HFFc6 (cell line): ENCODE measurements at places on chromosomes 7 and 10.

- no peak for DNase-seq
Observed at GRCh38 chr10:77978360-77978759, 51.0 kb downstream of the POLR3A start.

DNA sequence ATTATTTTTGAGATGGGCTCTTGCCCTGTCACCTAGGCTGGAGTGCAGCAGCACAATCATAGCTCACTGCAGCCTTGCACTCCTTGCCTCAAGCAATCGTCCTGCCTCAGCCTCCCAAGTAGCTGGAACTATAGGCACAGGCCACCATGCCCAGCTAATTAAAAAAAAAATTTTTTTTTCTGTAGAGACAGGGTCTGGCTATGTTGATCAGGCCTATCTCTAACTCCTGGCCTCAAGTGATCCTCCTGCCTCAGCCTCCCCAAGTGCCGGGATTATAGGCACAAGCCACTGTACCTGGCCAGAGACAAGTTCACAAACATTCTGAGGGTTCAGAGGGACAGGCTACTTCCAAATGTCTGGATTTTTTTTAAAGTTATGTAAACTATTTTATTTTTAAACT is 32.1 kb upstream of the PURB start:
- no peak for DNase-seq

GRCh38 chr10:108275895-108276685 is 1111.6 kb upstream of the SORCS1 start:
- DNase-seq = no peak

DNA sequence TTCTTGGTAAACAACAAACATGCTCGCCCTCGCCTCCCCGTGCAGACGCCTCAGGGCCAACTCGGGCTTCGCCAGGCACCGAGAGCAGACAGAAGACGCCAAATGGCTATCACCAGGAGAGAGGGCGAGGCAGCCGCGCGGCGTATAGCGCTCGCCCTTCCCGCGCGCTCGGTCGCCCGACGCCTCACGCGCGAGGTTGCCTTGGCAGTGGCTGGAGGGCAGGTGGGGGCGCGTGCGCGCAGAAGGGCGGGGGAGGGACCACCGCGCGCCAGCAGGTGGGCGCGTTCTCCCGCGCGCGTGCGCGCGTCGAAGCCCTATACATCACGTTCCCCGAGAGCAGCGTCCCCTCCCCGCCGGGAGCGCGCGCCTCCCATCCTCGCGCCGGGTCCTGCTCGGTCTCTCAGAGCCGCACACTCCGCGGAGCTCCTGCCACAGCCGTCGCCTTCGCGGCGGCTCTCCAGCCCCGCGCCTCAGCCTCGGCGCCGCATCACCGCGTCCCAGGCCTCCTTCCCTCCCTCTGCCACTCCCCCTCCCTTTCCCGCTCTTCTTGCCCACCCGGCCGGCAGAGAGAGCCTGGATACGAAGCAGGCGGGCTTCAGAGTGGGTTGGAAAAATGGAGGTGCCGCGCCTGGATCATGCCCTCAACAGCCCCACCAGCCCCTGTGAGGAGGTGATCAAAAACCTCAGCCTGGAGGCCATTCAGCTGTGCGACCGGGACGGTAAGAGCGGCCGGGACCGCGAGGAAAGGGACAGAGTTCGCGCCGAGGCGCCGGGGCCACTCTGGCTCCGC is at the start of gene PHYHIPL:
TSS of gene PHYHIPL (plus strand) at position 403 of the 790 bp plus-strand sequence. CDS start at position 614, 211 bp downstream.
- no peak for DNase-seq

DNA sequence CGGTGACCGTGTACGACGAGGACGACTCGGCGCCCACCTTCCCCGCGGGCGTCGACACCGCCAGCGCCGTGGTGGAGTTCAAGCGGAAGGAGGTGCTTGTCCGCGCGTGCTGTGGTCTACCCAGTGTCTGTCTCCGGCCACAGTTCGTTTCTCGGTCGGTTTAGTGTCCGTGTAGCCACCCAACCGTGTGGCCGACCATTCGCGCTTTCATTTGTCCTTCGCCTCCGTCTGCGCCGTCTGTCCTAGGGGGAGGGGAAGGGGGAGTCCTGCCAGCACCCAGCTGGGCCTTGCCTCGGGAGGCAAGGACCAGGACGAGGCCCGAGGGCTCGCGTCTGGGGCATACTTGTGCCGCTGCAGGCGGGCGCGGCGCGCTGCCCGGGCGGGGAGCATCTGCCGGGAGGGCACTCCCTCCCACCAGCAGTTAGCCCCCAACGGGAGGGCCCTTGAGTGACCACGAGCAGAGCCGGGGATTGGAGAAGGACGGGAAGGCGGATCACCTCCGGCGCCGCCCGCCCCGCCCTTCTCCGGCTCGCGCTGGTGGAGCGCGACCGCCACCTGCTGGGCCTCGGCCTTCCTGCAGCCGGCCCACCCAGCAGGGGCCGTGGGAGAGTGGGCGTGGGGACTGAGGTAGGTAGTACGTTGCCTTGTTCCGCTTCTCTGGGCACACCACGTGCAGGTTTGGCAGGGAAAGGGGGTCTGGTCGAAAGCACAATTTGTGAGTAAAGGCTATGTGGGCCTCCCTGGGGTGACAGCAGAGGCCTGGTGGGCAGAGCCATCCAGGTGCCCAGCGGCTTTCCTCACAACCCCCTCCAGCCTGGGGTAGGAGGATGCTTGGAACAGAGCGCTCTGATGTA is 28.5 kb downstream of the RET start:
- peak; percentile 63 for DNase-seq

- no peak for DNase-seq
Observed at GRCh38 chr10:120555842-120556532, 99.0 kb downstream of the PLPP4 start.

DNA sequence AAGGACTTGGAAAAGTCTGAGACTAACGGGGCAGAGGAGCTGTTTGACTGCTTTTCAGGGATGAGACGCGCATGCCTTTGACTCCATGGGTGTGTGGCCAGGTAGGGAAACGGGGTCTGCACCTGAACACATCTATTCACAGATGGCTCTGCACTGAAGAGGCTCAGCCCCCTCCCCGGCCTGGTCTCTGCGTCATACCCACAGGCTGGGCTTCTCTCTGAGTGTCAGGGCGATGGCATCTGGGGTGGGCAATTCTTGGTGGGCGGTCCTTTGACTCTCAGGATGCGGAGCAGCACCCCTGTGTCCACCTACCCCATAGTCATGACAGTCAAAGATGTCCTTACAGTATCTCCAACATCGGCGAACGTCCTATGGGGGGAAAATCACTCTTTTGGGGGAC is 23.0 kb downstream of the PFKP start:
- DNase-seq = no peak

DNA sequence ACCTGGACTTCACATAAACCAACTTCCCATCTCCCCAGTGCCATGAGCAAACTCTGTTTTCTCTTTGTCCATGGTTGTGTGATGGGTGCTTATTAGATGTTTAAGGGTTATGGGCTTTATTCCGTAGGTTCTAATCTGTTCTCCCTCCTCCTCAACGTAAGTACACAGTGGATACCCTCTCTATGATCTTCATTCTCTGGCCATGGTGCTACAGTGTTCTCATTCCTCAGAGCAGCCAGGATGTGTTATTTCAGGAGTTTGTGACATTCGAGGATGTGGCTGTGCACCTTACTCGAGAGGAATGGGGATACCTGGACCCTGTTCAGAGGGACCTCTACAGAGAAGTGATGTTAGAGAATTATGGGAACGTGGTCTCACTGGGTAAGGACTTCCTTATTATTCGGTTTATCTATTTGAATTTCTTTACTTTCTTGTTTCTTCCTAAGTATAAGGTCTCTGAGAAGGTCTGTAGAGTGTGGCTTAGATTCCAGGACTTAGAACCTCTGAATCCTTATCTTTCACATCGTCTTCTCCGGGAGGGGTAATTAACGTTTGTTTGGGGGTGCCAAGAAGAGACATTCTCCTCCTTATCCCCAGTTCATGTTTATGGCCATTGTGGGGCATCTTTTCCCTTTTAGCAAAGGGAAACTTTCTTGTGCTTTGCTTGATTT is 3.8 kb downstream of the ZNF655 start:
- DNase-seq = peak; percentile 11

DNA sequence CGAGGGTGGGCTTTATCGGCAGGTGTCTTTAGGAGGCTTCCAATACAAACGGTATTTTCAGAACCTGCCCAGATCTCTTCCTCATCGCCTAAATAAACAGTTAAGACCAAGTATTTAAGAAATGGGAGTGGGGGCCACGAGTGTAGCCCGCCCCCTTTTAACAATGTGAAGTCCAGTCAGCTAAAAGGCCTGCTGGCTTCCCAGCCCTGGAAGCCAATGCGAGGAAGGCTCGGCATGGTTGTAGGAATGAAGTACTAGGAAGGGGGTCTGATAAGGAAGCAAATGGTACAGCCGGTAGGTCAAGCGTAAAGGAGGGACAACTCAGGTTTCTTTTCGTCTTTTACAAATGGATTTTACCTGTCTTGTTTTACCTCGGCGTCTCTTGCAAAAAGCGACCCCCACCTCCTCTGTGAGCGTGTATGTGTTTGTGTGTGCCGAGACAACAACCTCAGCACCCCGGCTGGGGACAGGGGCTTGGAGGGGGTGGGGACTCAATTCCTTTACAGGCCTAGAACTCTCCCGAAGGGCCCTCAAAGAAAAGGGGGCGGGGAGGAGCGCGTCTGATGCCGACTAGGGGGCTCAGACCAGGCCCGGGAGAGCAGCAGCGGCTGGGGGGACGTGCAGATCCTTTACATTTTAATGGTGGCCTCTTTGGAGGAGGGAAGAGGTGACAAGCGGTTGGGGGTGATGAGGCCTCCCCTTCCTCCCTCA is 147.6 kb downstream of the GPR85 start:
- DNase-seq = no peak

DNA sequence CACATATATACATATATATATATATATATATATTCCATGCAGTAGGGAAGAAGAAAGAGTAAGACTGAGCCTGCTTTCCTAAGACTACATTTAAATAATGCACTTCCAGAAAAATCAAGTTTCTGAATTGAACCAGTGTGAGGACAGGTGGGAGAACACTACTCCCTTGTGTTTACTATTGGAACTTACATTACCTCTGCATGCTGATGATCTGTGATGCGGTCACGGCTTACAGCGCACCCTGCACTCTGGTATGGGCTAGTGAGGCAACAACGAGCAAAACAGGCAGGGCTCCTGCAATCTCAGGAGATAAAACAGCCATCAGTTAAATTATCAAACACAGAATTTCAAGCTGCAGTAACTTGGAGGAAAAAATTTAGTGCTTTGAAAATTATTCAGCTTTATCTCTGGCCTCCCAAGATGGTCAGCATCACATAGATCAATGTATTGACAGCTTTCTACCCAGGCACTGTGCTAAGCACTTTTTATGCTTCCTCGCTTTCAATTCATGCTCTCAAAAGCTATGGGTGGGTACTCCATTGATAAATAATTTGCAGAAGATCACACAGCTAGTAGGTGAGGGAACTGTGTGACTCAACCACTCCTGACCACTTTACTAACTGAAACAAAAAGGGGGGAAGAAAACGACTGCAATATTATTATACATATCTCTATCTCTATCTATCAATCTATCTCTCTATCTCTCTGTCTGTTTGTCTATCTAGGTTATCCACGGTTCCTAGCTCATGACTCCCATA is 20.5 kb upstream of the SLC16A12 start:
- peak; percentile 16 for DNase-seq

- DNase-seq = no peak
Observed at GRCh38 chr10:30773501-30773900, 143.9 kb upstream of the LYZL2 start.

- DNase-seq = no peak
Observed at GRCh38 chr10:117568334-117568733, 25.8 kb downstream of the EMX2 start.

GRCh38 chr7:44958645-44959344 is 20.0 kb downstream of the MYO1G start:
- no peak for DNase-seq

GRCh38 chr10:30818854-30819253 is 189.3 kb upstream of the LYZL2 start:
- no peak for DNase-seq

- DNase-seq = no peak
Observed at GRCh38 chr7:139767561-139767982, 10.2 kb downstream of the HIPK2 start.

- DNase-seq = no peak
Observed at GRCh38 chr10:116761883-116762282, 19.5 kb upstream of the HSPA12A start.

DNA sequence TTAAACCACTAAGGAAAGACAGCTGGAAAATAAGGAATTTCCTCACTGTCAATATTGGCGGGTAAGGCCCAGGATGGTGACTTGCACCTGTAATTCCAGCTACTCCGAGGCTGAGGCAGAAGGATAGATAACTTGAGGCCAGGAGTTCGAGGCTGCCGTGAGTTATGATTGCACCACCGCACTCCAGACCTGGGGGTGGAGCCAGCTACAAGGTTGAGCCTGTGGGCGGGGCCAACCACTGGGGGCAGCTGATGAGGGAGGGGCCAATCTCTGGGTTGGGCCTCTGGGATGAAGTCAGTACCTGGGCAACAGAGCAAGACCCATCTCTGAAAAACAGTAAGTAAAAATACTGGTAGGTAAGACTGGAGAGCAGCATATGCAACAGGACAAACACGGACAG is 80.1 kb upstream of the ADO start:
- no peak for DNase-seq

GRCh38 chr10:62087329-62087728 is 181.3 kb downstream of the RTKN2 start:
- no peak for DNase-seq

DNA sequence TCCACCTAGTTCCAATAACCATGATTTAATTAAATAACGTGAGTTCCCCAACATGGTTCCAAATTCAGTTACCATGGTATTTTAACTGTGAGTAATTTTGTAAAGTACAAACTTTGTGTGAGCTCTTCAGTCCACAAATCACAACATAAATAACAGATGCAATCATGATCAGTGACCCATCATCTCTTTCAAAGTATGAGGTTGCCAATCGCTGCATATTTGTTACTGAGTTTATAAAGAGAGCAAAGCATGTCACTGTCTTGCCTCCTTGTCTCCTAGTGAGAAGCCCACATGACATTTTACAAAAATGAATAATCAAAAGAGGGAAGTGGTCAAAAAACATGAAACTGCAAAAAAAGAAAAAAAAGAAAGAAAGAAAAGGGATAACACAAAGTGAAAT is 69.1 kb upstream of the PDSS1 start:
- DNase-seq = no peak

DNA sequence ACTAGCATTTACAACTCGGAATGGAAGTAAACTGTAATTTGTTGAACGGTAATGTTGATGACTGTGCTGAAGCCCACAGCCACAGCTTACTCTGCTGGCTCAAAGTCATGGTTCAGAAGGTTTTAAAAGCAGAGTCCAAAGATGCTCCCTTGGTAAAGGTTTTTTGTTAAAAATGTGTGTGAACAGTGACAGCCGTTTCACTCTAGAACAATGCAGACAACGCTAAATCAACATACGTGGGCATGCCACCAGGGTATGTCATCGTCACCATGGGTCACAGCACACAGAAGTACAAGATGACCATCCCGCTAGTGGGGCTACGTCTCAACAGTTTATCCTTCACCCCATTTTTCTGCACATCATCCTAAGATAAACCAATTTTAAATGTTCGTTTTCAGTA is 106.5 kb upstream of the LANCL2 start:
- DNase-seq = no peak

GRCh38 chr7:31516680-31517502 is 3.0 kb downstream of the ITPRID1 start:
- no peak for DNase-seq

- DNase-seq = no peak
Observed at GRCh38 chr10:5079836-5080235, 14.4 kb upstream of the AKR1C3 start.
